Metanephros (tissue), 2 donors: ENCODE measurements at places on chromosomes 5 and 9. TPM values are rescaled to one million over a fixed set of nuclear protein-coding genes. Genes with fewer than 3 reads are reported as not detected.

The SPDL1 gene
- total RNA-seq: 11.4 TPM

The PFDN1 gene
- total RNA-seq: 40.8 TPM

The HIGD2A gene
- 138 TPM for total RNA-seq

The RNF180 gene
- 20.1 TPM for total RNA-seq

The ABHD17B gene
- total RNA-seq: 36.3 TPM

The BHMT gene
- total RNA-seq: 359 TPM

The PTGR1 gene
- 152 TPM for total RNA-seq

The SV2C gene
- 0.18 TPM for total RNA-seq

The CDC20B gene
- 0.29 TPM for total RNA-seq

The CWC27 gene
- total RNA-seq: 15.6 TPM

The MSMP gene
- not detected for total RNA-seq

The GRPEL2 gene
- 18.6 TPM for total RNA-seq

The SLC6A19 gene
- 33.0 TPM for total RNA-seq

The CBY3 gene
- 0.58 TPM for total RNA-seq

The SHLD3 gene
- 3.6 TPM for total RNA-seq

The C1QTNF3 gene
- 60.7 TPM for total RNA-seq

The OR13C8 gene
- total RNA-seq: not detected

The ARHGEF28 gene
- 63.9 TPM for total RNA-seq

The ZNF462 gene
- total RNA-seq: 61.2 TPM
